Astrocyte (in vitro differentiated cells and primary cell): ENCODE measurements at places on chromosomes 2 and 18. TPM values are rescaled to one million over a fixed set of nuclear protein-coding genes. Genes with fewer than 3 reads are reported as not detected.
A peak's percentile ranks its signal among the peaks of the same experiment; 100 is the strongest.

The SULT1C2 gene
- 0.23 TPM in 1 of 2 replicates, not detected in the other for total RNA-seq

The MDH1B gene
- total RNA-seq: 1.8 and 1.9 TPM in 2 replicates

The OSBPL6 gene
- 13.4 and 13.7 TPM in 2 replicates for total RNA-seq

The REG3G gene
- not detected in 2 replicates for total RNA-seq

The TMEM178A gene
- total RNA-seq: 28.7 and 41.6 TPM in 2 replicates

GRCh38 chr2:109139865-109140396, 10.9 kb downstream of the SH3RF3 start:
- no peak for DNase-seq

DNA sequence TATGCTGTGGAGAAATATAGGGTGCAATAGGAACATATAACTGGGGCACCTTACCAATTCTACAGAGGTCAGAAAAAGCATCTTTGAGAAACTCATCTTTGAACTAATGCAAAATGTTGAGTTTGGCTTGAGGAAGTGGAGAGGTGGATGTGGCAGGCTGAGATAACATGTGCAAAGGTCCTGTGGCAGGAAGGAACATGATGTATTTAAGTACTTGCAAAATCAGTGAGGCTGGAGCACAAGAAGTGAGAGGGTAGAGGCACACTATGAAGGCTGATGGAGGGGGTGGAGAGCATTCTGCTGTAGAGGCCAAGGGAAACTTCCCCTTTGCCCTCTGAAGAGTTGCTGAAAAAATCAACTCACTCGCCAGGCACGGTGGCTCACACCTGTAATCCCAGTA, 14.7 kb upstream of the RAB1A start:
- DNase-seq: no peak

DNA sequence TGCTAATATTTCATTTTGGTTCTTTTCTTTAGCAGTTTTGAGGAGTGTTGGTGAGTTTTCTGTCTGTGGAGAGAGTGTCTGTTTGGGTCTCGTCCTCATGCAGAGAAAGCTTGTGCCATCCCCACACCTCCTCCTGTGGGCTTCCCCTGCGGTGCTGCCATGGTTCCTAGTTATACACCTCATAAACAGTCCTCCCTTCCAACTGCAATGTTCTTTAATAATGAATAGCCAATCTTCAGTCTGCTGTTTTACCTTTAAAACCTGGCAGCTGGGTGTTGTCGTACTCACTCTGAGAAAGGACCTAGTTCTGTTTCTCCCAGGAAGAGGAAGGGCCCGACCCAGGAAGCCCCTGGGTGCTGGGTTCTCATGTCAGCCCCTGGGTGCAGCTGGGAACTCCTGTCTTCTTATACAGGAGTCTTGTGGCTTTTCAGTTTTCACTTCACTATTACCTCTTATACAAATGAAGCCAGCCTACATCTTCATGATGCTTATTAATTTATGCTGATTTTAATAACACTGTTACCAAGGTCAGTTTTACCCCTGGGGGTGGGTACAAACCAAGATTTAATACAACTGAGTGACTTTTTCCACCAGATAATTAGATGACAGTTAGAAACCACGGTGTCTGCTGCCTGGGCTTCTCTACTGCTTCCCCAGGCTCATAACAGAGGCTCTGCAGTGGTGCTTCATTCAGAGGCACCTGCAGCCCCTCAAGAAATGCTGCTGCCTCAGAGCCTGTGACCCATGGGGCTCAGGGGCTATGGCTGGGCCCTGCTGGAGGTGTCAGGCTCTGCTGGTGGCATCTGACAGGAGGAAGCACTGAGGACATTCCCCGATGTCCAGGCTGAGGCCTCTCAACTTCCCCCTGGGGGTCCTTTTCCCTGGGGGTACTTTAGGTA, 59.1 kb downstream of the COA5 start:
- no peak for DNase-seq

DNA sequence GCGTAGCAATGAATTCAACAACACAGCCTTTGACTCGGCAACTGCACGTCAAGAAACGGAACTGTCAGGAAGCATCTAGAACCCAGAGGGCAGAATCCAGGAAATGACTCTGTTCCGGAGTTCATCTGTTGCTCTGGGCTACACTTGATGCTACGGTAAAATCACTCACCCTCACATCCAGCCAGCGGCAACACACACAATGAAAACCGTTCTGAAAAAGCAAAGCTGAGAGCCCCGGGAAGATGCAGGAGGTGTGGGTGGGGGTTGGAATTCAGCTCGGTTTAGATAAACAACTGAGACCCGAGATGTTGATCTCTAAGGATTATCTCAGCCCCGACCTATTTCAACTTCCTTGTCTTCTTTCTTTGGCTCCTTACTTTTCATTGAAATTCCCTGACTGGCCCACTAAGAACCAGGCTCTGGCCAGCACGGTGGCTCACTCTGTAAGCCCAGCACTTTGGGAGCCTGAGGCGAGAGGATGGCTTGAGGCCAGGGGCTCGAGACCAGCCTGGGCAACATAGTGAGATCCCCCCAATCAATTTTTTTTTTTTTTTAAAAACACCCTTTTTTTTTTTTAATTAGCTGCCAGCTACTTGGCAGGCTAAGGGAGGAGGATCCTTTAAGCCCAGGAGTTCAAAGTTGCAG, 13.3 kb upstream of the RAB17 start:
- peak; percentile 60 for DNase-seq

GRCh38 chr18:70499218-70499691, 210.4 kb downstream of the SOCS6 start:
- no peak for DNase-seq

- no peak for DNase-seq
Observed at GRCh38 chr2:32463110-32463509, 106.3 kb downstream of the BIRC6 start.

DNA sequence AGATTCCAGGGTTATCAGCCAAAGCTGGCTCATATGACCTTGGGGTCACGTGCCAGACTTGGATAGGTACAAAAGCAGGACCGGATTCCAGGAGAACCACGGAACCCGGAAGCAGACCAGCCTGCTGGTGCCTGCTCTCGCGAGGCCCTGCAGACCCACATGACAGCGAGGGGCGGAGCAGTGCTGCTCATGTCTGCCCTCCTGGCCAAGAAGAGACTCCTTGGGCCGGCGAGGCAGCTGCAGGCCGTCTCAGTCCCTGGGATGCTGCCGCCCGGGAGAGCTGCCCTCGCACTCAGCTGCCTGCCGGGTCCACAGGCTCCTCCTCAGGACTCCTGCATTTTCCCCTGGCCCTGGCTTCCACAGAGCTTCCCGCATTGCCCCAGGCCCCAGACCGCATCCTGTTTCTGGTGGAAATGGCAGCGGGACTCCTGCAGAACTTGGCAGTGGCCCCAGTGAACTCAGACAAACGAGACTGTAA, 739.5 kb downstream of the SOCS6 start:
- no peak for DNase-seq

DNA sequence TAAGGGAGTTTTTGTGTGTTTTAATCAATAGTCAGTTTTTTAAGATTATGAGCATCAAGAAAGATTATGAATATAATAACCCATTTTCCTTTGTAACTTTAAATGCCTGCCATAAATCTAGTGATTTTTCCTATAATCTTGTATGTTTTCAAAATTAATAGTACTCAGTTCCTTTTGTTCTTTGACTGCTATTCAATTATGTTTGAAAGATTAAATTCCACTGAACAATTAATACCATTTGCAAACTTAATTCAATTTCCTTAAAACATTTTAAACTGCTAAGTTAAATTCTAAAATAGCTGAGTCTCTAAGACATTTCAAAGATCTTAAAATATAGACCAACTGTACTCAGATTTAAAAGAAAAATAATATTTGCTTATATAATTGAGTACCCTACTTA, 1173.9 kb upstream of the TMEFF2 start:
- DNase-seq: no peak

GRCh38 chr2:64799592-64800252, 146.0 kb upstream of the SERTAD2 start:
- no peak for DNase-seq

- no peak for DNase-seq
Observed at GRCh38 chr2:69734854-69735544, 6.9 kb upstream of the ANXA4 start.

DNA sequence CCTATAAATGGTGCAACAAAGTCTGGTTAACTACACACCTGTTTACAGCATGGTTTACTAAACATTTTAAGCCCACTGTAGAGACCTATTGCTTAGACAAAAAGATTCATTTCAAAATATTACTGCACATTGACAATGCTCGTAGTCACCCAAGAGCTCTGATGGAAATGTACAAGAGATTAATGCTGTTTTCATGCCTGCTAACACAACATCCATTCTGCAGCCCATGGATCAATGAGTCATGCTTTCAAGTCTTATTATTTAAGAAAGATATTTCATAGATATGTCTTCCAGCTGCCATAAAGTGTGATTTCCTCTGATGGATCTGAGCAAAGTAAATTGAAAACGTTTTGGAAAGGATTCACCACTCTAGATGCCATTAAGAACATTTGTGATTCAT, 781.1 kb downstream of the MBD2 start:
- no peak for DNase-seq
